ENCODE measurements at places on chromosomes 13 and 19. TPM values are rescaled to one million over a fixed set of nuclear protein-coding genes. Genes with fewer than 3 reads are reported as not detected.

DNA sequence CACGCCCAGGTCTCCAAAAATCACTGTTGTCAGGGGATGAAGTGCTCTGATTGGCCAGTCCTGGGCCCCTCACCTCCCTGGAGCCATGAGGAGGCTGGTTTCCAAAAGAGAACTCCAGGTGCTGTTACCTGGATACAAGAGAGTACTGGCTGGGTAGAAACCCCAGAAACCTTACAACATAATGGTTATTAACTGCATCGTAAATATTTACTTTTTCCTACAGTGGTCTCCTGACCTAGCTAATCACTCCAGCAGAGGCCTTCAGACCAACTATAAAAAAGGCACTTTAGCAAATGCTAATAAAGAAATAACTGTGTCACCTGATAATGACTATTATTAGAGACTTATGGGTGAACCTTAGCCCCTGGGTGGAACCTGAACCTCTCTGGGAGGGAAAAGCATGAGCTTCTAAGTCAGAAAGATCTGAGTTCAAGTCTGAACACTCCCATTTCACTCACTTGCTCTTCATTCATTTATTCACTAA is 1.5 kb upstream of the IGSF23 start:
- no peak for DNase-seq
- H3K4me3 ChIP-seq = no peak overlapping the region
- H3K36me3 ChIP-seq = no peaks in the 10 kb centered on the region
- H3K27ac ChIP-seq = no peak overlapping the region
- peaks cover 6% of the 10 kb centered on the region for H3K27me3 ChIP-seq

- peaks cover 16% of the 10 kb centered on the region for H3K27me3 ChIP-seq
- peaks cover 6% of the 10 kb centered on the region for H3K36me3 ChIP-seq
- H3K4me3 ChIP-seq = no peak overlapping the region
- peaks cover 6% of the 10 kb centered on the region for H3K4me1 ChIP-seq
- no peak overlapping the region for H3K27ac ChIP-seq
These were observed 518.3 kb downstream of the GPC6 start for GRCh38 chr13:93744886-93745285.

GRCh38 chr13:21372530-21372929 is 86.6 kb downstream of the ZDHHC20 start:
- H3K27me3 ChIP-seq = no peaks in the 10 kb centered on the region
- DNase-seq = no peak
- H3K4me3 ChIP-seq = no peak overlapping the region
- H3K36me3 ChIP-seq = peaks cover under 1% of the 10 kb centered on the region
- no peak overlapping the region for H3K27ac ChIP-seq

GRCh38 chr19:8233370-8233769 is 24.2 kb downstream of the CERS4 start:
- no peaks in the 10 kb centered on the region for H3K36me3 ChIP-seq
- no peak overlapping the region for H3K27ac ChIP-seq
- peaks cover 3% of the 10 kb centered on the region for H3K4me1 ChIP-seq
- no peaks in the 10 kb centered on the region for H3K27me3 ChIP-seq

DNA sequence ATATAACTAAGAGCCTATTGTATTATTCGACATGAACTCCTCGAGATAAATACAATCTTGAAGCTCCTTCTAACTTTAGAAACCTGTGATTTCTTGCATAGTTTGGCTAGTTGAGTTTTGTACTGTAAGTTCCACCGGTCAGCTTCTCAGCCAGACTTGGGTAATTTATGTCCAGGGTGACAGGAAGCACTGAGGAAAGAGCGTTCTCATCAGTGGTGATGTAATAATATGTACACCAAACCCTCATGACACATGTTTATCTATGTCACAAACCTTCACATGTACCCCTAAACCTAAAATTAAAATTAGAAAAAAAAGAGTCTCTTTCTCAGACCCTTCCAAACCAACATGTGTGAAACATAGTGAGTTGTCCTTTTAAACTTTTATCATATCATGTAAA is 205.7 kb downstream of the KCNRG start:
- peaks cover 14% of the 10 kb centered on the region for H3K4me1 ChIP-seq
- no peak overlapping the region for H3K4me3 ChIP-seq
- H3K27me3 ChIP-seq = no peaks in the 10 kb centered on the region
- no peak overlapping the region for H3K27ac ChIP-seq
- DNase-seq = no peak

- no peak overlapping the region for H3K4me3 ChIP-seq
- H3K27ac ChIP-seq = no peak overlapping the region
- no peaks in the 10 kb centered on the region for H3K36me3 ChIP-seq
- H3K4me1 ChIP-seq = no peaks in the 10 kb centered on the region
These were observed 168.9 kb downstream of the FLT1 start for GRCh38 chr13:28326056-28326455.

DNA sequence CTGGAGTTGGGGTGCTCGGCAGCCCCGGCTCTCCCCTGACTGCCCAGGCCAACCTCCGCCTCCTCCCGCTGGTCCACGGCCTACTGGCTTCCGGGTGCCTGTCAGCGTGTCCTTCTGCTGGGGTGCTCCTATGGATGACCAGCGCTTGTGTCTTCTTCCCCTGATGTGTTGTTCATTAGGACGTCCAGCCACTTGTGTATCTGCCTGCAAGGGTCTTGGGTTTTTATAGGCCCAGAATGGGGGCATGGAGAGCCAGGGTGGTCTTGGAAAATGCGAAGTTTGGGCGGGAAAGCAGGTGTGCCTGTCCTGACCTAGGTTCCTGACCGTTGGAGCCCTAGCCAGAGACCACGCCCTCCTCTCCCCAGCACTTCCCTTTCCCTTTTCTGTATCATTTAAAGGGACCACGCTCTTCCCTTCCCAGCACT is 139.8 kb downstream of the SLITRK5 start:
- DNase-seq = no peak
- H3K36me3 ChIP-seq = no peaks in the 10 kb centered on the region
- H3K4me3 ChIP-seq = no peak overlapping the region

- no peaks in the 10 kb centered on the region for H3K36me3 ChIP-seq
- no peak overlapping the region for H3K4me3 ChIP-seq
- H3K27ac ChIP-seq = no peak overlapping the region
- DNase-seq = no peak
These were observed 14.9 kb downstream of the TIMM13 start for GRCh38 chr19:2412449-2412848.

MATK gene
- total RNA-seq = not detected

CFAP97D2 gene
- not detected for total RNA-seq

NDUFB7 gene
- total RNA-seq = 123 TPM
